ENCODE measurements at places on chromosomes 2 and 18.

GRCh38 chr2:19800796-19801195 is 101.0 kb downstream of the TTC32 start:
- no peak for DNase-seq
- H3K27me3 ChIP-seq = no peaks in the 10 kb centered on the region
- H3K4me1 ChIP-seq = no peaks in the 10 kb centered on the region

DNA sequence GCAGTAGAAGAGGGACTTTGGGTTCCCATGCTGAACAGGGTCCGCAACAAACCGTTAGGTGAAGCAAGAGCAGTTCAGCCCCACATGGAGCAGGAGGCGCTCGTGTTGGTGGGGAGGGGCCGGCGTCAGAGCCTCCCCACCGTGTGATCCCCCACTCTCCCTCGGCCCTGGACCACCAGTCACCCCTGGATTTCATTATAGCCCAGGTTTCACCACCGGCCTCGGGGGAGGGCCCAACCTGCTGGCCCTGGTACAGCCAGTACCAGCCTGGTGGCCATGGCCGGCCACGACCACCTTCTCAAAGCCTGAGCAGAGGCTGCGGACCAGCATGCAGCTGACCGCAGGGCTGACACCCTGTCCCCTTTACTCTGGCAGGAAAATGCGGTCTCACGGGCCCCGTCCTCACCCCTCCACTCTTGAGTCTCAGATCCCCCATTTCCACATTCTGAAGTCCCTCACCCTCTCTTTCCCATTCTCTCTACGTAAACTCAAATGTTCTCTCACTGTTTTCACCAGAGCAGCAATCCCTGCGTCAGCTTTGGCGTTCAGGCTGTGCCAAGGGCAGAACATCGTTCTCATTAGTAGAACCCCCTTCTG is 8.6 kb downstream of the MLPH start:
- no peak overlapping the region for H3K4me3 ChIP-seq
- H3K27me3 ChIP-seq = no peaks in the 10 kb centered on the region
- peaks cover 4% of the 10 kb centered on the region for H3K4me1 ChIP-seq
- no peak for DNase-seq
- H3K27ac ChIP-seq = no peak overlapping the region
- H3K36me3 ChIP-seq = no peaks in the 10 kb centered on the region

DNA sequence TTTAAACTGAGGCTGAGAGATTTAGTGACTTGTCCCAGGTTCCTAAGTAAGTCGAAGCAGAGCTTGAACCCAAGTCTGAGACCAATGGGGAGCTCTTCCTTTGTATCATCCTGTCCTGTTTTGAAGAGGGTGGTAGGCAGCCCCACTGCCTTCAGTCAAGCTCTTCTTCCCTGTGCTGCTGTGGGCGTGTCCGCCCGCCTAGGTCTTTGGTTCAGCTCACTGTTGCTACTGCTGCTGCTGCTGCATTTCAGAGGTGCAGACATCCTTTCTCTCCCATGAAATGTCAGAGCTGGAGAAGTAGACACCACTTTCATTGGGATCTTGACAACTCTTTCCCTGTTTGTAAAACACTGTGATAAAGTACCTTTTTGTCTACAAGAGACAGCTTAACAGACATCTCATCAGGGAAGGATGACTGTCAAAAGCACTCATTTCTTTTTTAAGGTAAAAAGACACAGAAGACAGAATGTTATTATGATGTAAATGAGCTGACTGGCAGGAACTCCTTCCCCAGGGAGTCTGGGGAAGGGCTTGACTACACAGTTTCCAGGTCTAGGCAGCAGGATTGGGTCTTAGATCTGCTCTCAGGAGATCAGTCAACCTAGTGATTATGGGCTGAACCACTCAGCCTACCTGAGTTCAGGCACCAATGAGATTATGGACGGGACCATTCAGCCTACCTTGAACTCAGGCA is 91.7 kb upstream of the TRIB2 start:
- no peaks in the 10 kb centered on the region for H3K36me3 ChIP-seq
- H3K27ac ChIP-seq = no peak overlapping the region
- H3K27me3 ChIP-seq = no peaks in the 10 kb centered on the region
- H3K4me1 ChIP-seq = no peaks in the 10 kb centered on the region
- no peak overlapping the region for H3K4me3 ChIP-seq

DNA sequence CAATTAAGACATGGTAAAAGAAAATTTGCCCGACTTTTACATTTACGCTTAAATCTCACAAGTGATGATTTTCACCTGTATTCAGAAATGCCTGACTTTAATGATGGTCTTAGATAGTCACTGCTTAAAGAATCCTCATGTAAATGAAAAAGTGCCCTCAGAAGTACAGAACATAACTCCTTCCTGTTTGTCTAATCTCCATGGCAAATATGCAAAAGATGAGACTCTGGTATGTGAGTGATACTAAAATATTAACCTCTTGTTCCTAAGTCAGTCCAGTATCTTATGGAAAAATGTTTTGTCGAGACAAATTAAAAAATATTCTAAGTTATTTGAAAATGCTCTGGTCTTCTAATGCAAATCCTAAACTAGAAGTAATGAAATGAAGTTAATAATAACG is 29.2 kb downstream of the KCTD1 start:
- no peak overlapping the region for H3K4me3 ChIP-seq
- H3K36me3 ChIP-seq = no peaks in the 10 kb centered on the region
- peaks cover 3% of the 10 kb centered on the region for H3K4me1 ChIP-seq
- no peak for DNase-seq
- H3K27ac ChIP-seq = no peak overlapping the region

- no peaks in the 10 kb centered on the region for H3K36me3 ChIP-seq
- no peak overlapping the region for H3K27ac ChIP-seq
- H3K4me1 ChIP-seq = no peaks in the 10 kb centered on the region
These were observed 195.5 kb downstream of the BCL11A start for GRCh38 chr2:60357996-60358395.

DNA sequence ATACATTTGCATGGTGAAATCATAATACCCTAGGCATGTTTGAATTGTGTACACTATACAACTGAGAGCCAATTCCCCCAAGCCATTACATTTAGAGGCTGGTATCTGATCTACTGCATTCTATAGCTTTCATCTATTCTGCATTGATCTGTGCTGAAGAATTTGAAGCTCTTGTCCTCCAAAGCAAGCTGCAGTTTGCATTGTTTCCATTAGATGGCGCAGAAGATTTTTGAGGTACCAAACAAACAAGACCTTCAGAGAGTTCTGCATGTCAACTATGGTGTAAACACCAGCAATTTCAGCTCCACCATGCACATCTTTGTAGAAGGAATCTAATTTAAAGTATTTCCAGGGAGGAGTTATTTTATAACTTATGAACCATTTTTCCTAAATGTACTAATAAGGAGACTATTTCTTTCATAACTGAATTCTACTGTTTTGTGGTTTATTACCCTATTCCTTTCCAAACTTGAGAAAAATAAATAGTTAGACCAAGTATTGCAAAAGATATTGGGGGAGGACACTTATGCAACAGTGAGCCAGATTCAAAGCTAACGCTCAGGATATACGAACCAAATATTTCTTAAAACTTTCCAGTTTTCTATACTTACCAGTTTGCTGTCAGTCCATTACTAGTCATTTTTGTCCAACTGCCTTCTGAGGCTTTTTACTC is 761.8 kb upstream of the ACVR2A start:
- H3K27ac ChIP-seq = no peak overlapping the region
- no peak overlapping the region for H3K4me3 ChIP-seq
- DNase-seq = peak; percentile 81
- no peaks in the 10 kb centered on the region for H3K27me3 ChIP-seq

DNA sequence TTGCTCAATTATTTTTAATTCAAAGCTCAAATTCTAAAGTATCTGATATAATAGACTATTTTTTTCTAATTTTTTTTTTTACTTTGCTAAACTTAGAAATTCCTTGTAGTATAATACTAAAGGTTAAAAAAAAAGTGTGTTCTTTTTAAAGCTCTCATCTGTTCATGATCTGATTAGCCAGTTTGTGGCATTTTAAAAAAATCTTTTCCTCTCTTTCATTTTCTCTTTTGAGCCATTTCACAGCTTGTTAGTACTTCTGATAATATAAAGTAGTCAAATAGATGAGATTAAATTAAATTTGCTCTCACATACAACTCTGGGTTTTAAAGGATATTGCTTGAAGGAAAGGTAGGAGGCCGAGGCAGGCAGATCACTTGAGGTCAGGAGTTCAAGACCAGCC is 40.7 kb upstream of the NEMP2 start:
- H3K4me1 ChIP-seq = peaks cover 4% of the 10 kb centered on the region
- no peaks in the 10 kb centered on the region for H3K36me3 ChIP-seq
- H3K4me3 ChIP-seq = no peak overlapping the region
- H3K27ac ChIP-seq = no peak overlapping the region

GRCh38 chr18:10421859-10422258 is 32.6 kb upstream of the APCDD1 start:
- no peaks in the 10 kb centered on the region for H3K27me3 ChIP-seq
- no peak overlapping the region for H3K4me3 ChIP-seq
- no peaks in the 10 kb centered on the region for H3K4me1 ChIP-seq
- DNase-seq = peak; percentile 29
- no peaks in the 10 kb centered on the region for H3K36me3 ChIP-seq
- H3K27ac ChIP-seq = no peak overlapping the region

DNA sequence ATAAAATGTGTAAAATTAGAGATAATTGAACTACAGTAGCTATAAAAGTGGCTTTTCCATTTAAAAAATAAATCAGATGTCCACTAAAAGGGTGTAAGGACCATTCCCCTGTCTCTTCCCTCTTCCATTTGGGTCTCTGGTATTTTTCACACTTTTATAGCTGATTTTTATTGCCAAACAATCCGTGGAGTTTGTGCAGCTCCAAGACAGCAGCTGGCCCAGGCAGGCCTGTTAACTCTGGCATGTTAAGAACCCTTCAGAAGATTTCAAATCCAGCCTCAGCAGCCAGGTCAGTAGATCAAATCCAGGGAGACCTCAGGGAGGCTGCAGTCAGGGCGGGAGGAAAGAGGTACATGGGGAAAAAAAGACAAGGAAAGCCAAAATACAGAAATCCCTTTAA is 827.1 kb upstream of the FANCL start:
- no peaks in the 10 kb centered on the region for H3K27me3 ChIP-seq
- H3K27ac ChIP-seq = no peak overlapping the region
- DNase-seq = peak; percentile 4
- H3K36me3 ChIP-seq = no peaks in the 10 kb centered on the region

DNA sequence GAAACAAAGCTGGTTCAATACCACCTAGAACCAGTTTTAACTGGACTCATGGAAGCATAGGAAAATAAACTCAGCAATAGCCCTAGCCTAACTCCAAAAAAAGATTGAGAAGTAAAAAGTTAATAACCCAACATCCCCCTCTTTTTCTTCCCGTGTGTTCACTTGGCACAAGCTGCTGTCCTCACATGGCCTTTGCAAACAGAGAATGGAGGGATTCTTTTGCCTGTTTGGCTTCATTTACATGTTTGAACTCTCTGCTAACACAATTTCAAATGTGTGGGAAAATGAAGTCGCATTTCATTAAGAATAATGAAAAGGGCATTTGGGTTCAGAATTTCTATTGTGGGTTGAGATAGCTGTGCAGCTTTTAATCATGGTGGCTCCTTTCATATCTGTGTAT is 589.2 kb upstream of the LRRTM1 start:
- H3K27ac ChIP-seq = no peak overlapping the region
- no peaks in the 10 kb centered on the region for H3K27me3 ChIP-seq
- no peak for DNase-seq
- no peaks in the 10 kb centered on the region for H3K36me3 ChIP-seq
- H3K4me1 ChIP-seq = no peaks in the 10 kb centered on the region

DNA sequence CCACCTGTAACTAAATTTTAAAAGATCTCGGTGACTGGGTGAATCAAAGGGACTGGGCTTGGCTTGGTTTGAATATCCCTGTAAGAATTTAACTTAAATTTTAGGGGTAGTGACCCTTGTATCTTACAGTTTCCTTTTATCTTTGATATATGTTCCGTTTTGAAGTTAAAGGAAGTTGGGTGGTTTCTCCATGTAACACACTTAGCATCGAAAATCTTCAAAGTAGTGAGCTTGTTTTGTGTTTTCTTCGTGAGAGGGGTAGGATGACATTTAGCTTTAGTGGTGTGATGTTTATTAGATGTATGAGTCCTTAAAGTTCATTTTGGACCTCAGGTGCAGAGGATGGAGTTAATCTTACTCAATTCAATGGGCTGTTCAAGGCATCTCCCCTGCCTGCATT is 1.6 kb downstream of the WDR7 start:
- no peaks in the 10 kb centered on the region for H3K27me3 ChIP-seq
- DNase-seq = no peak
- no peak overlapping the region for H3K4me3 ChIP-seq
- H3K27ac ChIP-seq = no peak overlapping the region
- no peaks in the 10 kb centered on the region for H3K36me3 ChIP-seq

DNA sequence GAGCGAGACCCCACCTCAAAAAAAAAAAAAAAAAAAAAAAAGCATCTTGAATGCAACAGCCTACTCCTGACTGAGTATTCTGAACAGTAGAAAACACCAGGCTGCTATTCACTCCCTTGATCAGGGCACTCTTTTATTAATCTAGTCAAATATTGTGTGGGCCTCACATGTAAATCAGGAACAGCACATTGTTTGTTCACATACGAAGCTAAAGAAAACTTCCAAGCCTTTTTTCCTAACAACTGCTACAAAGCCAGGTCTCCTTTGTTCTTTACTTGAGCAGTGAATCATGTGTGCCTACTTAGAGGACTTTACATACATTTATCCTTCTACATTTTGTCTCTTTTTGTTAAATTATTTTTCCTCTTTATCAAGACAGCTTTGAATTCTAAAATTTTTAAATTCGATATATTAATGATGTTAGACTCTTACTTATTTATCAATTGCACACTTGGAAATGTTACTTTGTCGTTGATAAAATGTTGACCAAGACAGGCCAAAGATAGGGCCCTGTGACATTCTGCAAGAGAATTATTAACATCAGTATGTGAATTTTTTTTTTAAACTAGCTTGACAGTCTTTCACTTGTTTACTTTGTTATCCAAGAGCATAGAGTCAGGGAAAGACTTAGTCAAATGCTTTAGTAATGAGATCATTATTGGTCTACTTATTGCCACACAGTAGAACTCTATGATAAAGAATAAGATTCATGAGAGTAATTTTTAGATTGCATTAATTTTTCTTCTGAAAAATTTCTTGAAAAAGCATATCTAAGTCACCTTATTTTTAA is 13.2 kb downstream of the SPATS2L start:
- DNase-seq = peak; percentile 60
- H3K4me3 ChIP-seq = no peak overlapping the region
- no peaks in the 10 kb centered on the region for H3K36me3 ChIP-seq
- H3K27me3 ChIP-seq = no peaks in the 10 kb centered on the region
- no peak overlapping the region for H3K27ac ChIP-seq

GRCh38 chr2:29012211-29012681 is 31.1 kb downstream of the TOGARAM2 start:
- peaks cover 13% of the 10 kb centered on the region for H3K4me1 ChIP-seq
- no peak for DNase-seq
- H3K27ac ChIP-seq = no peak overlapping the region
- no peaks in the 10 kb centered on the region for H3K27me3 ChIP-seq
- H3K36me3 ChIP-seq = no peaks in the 10 kb centered on the region

Data from lung (tissue), 17 donors.